ENCODE measurements at places on chromosomes 2 and 18.

GRCh38 chr2:20136149-20136548 lies 84.7 kb upstream of the LAPTM4A start:
- no peak for DNase-seq

- DNase-seq = no peak
Measured at GRCh38 chr2:178700922-178701342, 106.3 kb downstream of the TTN start.

DNA sequence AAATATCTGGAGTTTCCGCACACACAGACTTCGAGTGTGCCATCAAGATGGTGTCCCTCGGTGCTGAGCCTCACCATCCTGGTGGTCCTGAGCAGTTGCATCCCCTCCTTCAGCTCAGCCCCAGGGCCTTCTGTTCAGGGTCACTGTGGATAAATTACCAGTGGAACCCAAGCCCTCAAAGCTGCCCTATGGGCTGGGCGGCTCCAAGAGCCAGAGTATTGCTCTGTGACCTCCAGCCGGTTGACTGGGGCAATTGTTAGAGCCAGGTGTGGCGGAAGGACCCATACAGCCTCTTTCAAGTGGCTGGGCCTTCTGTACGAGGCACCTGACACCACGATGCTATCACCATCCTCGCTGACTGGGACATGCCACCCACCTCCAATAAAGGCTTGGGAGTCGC lies 215.5 kb downstream of the GBX2 start:
- DNase-seq = no peak

GRCh38 chr2:15779381-15780041 lies 160.8 kb upstream of the MYCN start:
- no peak for DNase-seq

DNA sequence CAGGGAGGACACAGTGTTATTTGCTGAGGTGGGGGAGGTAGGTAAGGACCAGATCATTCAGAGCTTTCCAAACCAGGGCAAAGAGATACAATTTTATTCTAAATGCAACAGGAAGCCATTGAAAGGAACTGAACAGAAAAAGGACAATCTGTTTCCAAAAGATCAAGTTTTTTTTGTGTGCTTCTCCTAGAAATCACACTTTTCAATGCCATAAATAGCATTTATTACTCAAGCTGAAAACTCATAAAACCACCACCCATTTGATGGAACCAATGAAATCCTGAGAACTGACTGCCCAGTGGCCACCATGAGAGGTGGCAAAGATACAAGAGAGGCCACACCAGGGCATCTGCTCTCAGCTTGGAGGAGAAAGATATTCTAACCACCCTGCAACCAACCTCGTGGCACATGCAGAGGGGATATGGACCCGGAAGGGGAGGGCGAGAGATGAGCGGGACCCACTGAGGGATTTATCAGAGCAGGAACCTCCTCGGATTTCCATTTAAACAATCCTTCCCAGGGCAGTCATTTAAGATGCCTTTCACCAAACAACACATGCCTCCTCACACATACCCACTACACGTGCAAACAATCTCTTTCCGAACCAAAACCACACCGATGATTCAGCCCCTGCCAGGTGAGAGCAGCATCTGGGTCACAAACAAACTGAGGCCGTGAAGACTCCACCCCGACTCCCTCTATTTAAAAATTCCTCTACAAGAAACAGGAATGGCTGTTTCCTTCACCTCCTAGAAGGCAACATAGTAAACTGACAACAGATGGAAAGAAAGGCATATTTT lies 8.8 kb downstream of the CYB5A start:
- DNase-seq = no peak

DNA sequence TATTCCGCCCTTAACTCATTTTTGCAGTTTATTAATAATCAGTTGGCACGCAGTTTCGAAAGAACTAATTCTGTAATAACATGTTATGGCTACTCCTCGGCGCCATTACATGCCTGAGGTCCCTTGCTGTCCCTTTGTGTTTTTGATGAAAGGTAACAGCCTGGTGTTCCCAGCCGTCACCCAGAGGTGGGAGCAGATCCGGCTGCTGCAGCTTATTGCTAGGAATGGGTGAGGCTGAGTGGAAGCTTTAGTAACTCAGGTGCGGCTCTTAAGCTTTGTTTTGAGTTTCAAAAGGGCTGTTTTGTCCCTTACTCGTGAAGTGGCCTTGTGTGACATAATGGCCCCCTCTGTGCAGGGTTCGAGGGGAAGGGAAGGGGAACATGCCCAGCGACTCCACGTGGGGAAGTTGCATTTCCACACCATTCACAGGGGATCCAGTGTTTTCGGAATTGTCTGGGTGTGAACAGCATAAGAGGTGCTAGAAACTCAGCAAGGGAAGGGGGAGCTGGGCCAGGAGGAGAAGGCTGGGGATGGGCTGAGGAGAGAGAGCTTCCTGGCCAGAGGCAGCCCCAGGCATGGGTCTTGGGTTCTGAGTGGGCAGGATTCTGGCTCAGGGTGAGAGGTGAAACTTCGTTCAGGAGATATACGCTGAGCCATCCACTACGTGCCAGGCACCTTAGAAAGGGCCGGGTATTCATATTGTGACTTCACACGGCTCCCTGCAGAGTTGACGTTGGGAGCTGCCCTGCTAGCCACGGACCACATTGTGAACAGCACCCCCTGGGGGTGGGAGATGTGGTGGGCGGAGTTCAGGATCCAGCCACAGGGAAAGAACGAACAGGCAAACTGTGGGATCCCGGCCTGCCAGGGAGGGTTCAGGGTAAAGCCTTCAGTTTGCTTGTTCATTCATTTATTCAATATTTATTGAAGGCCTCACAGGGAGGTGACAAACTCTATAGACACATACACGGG lies 84.4 kb downstream of the TGOLN2 start:
- DNase-seq = no peak

DNA sequence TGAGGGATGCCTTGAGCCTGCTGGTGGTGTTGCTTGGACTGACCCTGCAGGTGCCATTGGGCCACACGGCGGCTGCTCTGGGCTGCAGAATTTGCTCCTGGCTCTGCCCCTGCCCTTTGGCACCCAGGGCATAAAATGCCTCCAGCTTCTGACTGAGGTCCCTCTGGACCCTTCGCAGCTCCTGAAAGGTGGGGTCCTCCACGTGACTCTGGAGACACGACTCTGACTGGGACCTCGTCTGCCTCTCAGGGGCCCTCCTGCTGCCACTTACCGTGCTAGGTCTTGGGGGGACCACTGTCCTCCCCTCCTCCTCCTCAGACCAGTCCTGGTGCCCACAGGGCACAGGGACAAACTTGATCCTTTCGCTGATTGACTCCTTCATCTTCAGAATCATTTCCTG lies 2.1 kb downstream of the PCARE start:
- DNase-seq = no peak

GRCh38 chr18:677951-678381 lies 20.5 kb downstream of the TYMS start:
- DNase-seq = no peak

DNA sequence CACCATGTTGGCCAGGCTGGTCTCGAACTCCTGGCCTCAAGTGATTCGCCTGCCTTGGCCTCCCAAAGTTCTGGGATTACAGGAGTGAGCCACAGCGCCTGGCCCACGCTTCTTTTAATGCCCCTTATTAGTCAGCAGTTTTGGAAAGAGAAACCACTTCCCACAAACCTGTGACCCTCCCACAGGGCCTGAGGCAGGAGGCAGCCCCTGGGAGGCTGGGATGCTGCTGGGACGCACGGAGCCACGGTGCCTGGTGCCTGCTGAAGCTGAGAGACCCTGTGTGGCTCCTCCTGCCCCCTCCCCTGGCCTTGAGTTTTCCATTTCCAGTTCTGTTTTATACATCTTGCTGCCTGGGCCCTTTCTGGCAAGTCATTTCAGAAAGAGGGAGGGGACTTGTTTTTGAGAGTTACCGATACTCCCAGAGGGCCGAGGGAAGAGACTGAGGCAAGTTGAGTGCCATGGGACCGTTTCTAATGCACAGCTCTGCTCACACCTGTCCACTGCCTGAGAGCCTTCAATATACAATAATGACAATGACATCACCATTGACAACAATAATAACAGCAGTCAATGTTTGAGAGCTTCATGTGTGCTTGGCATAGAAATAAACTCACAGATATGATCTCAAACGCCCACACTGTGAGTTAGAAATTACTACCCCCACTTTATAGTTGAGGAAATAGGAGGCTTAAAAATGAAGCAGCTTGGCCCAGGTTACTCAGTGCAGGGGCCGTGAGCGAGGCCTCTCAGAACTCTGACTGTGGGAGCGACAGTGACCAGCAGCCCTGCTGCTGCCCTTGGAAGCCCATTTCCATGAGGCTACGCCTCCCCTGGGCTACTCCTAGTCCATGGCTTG lies 78.1 kb upstream of the YWHAQ start:
- DNase-seq = no peak

DNA sequence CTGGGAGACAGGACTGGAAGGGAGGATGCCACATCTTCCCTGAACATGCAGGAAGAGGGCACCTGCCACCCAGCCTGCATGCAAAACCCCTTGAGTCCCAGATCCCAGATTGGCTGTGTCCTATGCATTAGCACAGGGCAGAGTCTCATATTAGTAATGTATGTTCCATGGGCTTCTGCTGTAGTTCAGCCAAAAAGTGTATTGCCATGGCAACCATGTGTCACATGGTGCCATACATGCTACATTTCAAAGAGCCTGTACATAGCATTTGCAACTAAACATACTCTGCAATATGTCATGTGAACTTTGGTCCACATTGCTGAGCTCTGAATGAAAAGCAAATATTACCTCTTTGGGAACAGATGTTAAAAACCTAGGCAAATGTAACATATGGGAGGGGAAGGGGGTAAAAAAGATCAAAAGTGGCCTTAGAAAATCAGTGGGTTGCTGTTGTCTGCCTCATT lies 78.4 kb downstream of the DPP4 start:
- DNase-seq = no peak

DNA sequence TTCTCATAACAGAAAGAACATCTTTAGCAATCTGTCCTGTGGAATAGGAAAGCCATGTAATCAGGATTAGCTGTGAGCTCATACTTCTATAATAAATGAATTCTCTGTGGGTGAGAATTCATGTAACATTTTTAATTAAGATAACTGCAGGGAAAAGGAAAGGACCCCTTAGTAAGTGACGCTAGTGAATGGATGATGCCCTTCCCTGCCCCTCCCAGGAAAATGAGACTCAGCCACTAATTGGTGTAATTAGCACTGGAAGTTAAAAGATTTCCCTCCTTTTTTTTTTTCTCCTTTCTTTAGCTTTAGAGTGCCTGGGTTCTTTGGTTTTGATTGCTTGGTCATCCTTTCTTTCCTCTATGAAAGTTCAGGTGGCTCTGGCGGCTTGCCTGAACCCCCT lies 90.3 kb downstream of the VWA3B start:
- DNase-seq = no peak

DNA sequence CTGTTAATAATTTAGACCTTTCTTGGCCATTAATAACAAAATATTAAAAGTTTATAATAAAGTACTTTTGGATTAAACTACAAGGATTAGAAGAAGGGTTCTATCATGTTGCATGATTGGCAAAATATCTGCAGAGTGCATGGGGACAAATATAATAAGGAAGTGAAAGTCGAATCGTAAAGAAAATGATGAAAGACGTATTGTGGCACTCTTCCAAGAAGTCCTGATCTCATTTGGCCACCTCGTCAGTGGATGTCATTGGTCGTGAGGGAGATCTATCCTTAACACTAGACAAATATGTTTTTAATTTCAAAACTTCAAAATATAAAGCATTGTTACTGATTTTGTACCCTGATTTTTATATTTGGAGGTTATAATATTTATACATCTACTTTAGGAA lies 197.7 kb upstream of the STON1 start:
- no peak for DNase-seq

DNA sequence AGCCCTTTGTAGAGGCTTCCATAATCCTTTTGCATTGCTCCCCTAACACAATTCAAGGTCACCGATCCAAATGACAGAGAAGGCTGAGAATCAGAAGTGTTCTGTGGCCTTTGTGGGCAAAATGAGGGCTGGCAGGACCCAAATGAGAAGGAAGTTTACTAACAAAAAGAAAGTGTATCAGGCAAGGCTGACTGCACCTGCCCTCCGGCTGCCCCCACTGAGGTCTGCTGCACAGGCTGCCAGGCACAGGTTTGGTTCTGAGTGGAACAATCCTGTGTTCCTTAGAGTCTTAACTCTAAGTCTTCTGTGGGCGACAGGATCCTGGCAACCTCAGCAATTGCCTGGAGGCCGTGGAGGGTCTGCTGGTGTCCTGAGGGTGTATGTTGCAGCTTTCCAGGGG lies 568.5 kb downstream of the CMPK2 start:
- DNase-seq = no peak

- DNase-seq = no peak
Measured at GRCh38 chr18:46899274-46899948, 17.9 kb downstream of the PIAS2 start.

GRCh38 chr2:45459860-45460259 lies 151.2 kb downstream of the SRBD1 start:
- DNase-seq = no peak

DNA sequence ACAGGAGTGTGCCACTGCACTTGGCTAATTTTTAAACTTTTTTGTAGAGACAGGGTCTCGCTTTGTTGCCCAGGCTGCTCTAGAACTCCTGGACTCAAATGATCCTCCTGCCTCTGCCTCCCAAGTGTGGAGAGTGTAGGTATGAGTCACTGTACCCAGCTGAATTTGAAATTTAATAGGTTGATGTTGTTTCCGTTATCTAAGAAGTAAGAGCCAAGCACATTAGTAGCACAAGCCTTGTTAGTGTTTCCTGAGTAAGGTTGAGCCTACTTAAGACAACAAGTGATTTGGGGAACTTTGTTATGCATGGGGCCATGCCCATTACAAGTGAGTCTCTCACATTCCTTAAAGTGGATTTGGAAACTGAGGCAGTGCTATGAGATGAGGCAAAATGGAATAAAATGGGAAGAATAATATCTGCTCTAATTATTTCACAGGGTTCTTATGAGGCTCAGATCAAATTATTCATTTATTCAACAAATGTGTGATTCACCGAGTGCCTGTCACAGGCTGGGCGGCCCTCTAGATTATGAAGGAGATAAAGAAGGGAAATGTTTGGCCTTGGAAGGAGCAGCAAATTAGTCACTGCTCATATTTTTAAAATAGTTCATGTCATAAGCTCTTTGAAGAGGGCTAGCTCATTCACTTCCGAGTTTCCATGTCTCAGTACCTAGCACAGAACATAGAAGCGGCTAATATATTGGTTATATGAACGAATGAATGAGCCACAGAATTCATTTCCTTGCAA lies 217.2 kb downstream of the LDLRAD4 start:
- peak; percentile 66 for DNase-seq

DNA sequence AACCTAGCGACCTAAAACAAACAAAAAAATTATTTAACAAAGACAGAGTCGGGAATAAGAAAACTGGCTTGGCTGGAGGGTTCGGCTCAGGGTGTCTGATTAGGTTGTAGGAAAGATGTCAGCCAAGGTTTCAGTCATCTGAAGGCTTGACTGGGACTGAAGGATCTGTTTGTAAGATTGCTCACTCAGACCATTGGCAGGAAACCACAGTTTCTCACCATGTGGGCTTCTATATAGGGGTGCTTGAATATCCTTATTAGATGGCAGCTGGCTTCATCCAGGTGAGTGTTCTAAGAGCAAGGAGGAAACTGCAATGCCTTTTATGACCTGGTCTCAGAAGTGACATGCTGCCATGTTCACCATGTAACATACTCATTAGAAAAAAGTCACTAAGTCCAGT lies 999 bp upstream of the IL36B start:
- DNase-seq = no peak
